ENCODE measurements at places on chromosomes 1 and 21.

DNA sequence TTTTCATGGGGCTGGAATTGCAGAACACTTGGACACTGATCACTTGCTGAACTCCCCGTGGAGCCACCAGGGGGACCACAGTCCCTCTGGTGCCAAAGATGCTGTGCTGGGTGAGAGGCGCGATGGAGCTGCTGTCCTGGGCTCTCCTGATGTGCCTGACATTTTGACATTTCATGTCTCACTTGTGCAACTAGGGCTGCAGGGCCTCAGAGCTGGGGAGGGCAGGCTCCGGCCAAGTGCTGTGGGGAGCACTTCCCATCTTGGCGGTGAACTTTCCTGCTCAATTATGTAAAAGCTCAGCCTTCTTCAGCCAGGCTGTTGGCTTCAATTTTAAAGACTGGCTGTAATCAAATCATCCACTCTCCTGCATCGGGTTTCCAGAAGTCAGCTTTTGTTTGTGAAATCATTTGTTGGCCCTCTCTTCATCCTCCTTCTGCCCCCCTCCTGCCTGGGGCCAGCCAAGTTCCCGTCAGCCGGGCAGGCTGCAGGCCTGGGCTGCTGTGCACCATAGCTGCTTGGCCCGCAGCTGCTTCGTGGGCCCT, 36.8 kb downstream of the KCNAB2 start:
- DNase-seq = no peak

- DNase-seq = no peak
Measured at GRCh38 chr1:92853299-92853698, 21.5 kb downstream of the RPL5 start.

DNA sequence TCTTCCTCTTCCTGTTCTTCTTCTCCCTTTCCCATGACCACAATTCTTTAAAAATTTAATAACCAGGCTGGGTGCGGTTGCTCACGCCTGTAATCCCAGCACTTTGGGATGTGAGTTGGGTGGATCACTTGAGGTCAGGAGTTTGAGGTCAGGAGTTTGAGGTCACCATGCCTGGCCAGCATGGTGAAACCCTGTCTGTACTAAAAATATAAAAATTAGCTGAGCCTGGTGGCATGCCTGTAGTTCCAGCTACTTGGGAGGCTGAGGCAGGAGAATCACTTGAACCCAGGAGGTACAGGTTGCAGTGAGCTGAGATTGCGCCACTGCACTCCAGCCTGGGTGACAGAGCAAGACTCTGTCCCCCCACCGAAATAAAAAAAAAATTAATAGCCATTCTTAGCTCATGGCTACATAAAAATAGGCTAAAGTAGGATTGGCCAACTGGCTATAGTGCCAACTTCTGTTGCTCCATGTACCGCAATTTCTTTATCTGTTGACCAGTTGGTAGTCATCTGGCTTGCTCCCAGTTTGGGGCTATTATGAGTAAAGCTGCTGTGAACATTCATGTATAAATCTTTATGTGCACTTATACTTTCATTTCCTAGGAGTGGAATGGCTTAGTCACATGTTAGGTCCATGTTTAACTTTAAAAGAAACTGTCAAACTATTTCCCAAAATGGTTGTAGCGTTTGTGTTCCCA, 136.3 kb downstream of the PEX14 start:
- no peak for DNase-seq

GRCh38 chr21:19608101-19608621, 1204.6 kb upstream of the TMPRSS15 start:
- DNase-seq = no peak

DNA sequence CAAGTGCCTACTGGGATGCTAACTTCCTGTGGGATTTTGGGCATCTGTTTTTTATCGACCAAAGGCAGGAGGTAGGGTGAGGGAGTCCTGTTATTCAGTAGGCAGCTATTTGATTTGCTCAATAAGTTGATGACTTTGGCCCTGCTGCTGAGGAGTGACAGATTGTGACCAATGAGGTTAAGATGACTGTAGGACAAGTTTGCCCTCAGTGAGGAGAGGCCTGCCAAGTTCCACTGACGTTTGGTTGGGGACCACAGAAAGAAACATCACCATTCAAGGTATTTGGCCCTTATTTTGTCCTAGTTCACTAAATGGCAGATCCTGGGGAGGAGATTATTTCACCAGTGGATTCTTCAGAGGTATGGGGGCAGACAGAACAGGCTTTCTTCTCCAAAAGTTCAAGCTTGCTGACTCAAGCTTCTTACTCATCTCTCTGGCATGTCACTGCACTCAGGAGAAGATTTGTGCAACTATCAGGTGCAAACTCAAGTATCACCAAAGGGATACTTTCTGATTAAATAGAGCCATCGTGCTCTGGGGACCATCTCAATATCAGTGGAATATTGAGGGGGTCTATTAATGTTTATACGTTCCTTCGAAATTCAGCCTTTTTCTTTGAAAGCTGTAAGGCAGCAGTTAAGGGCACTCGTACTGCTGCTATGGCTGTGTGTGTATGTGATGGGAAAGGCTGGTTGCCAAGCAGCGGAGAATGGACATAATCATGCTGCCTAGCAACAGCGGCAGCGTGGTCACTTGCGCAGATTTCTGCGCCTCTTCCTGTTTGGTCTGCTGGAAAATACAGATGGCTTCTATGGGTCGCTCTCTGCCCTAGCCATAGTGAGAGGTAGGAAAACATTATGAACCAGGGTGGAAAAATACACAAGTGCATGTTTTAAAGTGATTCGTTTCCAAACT, 78.7 kb downstream of the PBX1 start:
- DNase-seq = no peak

DNA sequence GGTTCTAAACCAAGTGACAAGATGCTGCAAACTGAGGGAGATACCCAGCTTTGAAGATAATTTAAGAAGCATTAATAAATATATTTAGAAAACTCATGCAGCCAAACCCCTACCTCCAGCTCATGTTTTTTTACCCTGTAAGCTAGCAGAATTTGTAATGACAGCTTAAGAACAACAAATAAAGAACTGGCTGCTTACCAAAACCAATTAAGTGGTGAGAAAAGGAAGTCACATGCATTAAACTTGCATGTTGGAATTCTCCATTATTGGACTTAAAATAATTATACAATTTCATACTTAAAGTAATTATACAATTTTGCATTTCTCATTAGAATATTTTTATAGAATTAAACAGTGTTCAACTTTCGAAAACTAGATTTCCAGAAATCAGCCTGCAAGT, 75.6 kb upstream of the CNIH3 start:
- DNase-seq = no peak

DNA sequence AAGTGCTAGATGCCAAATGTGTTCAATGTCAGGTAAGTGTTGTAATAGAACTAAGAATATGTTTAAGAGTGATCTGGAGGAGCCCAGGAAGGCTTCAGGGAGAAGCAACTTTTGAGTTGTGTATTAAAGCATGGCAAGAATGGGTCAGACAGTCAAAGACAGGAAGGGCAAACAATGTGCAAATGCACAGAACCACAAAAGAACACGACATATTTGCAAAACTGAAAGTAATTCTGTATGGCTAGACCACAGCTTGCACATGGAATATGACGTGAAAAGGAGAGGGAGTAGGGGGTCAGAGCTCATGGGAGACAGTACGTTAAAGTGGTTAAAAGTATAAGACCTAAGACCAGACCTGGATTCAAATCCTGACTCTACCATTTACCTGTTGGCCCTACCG, 7.1 kb upstream of the SORT1 start:
- DNase-seq = no peak

- DNase-seq = no peak
Measured at GRCh38 chr1:181175356-181175910, 86.9 kb downstream of the IER5 start.

- peak; percentile 49 for DNase-seq
Measured at GRCh38 chr1:19800076-19800804, 524 bp upstream of the TMCO4 start.

GRCh38 chr1:186519982-186520381, 59.1 kb upstream of the PDC start:
- no peak for DNase-seq

- no peak for DNase-seq
Measured at GRCh38 chr1:53725238-53725689, 13.7 kb downstream of the GLIS1 start.

DNA sequence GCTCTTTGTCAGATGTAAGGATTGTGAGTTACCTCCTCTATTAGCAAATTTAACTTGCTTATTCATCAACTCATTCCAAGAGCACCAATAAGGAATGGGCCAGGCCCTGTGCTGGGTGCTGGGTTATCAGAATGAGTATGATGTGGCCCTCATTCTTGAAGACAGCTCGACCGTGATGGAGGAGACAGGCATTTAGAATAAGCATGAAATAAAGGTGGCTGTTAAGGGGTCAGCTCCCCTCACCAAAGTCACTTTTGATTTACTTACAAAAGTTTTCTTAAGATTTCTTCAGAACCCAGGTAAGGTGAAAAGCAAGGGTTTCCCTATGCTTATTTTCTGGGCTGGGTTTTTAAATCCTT, 15.3 kb upstream of the PADI1 start:
- no peak for DNase-seq

DNA sequence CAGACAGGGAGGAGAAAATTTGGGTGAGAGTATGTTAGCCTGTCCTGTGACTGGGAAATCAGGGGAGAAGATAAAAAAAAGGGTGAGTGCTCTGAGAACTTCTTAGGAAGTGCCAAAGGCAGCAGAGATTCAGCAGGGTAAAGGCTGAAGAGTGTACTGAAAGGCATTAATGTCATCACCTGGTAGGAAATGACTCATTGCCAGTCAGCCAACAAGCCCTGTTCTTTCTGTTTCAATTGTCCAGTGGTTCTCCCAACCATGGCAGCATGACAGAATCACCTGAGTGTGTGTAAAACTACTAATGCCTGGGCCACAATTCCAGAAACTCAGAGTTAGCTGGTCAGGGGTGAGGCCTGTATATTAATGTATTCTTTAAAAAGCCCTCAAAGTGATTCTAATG, 83.5 kb downstream of the INTS7 start:
- no peak for DNase-seq

DNA sequence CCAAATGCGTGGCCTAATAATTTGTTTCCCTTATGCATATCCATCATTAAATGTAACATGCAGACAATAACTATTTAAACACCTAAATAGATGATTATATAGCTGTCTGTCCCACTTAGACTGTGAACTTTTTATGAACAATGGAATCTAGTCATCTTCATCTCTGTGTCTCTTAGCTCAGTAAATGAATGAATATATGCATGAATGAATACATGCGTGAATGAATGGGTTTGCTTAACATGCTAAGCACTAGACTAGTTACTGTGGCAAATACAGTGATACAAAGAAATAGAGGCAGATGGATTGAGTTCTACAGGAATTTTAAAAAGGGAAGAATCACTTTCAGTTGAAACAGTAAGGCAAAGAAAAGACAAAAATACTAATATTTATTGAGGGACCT, 232.0 kb downstream of the FGGY start:
- DNase-seq = no peak

GRCh38 chr1:229848752-229849677, 218.0 kb upstream of the GALNT2 start:
- DNase-seq = no peak

GRCh38 chr21:34020005-34020847, 53.2 kb upstream of the MRPS6 start:
- DNase-seq = no peak

DNA sequence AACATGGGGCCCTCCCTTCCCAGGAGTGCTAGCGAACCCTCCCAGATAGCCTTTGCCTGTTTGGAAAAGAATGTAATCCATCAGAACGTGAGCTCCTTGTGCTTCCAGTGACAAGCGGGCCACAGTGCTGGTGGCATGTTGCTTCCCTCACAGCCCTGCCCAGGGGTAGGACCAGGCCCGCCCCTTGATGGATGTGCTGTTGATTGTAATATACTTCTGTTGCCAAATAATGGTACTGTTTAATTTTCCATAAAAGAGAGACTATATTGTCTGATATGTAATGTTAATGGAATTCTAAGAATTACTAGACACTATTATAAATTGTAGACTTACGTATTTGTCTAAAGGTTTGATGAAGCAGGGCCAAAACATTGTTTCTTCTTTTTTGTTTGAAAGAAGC, 16.4 kb downstream of the ATP5PO start:
- DNase-seq = no peak

- no peak for DNase-seq
Measured at GRCh38 chr1:90341516-90341915, 346.6 kb downstream of the ZNF326 start.

- no peak for DNase-seq
Measured at GRCh38 chr1:221886743-221887414, 145.0 kb upstream of the DUSP10 start.

GRCh38 chr1:5273280-5274003, 619.0 kb downstream of the AJAP1 start:
- no peak for DNase-seq

DNA sequence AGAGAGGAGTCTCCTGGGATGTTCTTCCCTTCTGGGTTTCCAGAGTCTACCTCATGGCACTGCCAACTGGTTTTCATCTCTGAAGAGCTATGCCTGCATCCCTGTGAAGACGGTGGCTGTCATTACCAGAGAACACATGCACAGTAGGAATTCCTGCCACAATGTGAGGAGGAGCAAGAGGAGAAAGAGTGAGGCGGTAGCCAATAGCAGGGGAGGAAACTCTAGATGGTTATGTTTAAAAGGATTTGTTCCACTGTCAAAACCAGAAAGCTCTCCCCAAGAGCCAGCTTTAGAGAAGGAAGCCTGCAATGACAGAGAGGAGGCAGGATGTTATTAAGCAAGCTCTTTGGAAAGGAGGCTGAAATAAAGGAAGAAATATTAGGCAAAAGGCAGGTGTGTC, 12.3 kb downstream of the LMX1A start:
- no peak for DNase-seq

DNA sequence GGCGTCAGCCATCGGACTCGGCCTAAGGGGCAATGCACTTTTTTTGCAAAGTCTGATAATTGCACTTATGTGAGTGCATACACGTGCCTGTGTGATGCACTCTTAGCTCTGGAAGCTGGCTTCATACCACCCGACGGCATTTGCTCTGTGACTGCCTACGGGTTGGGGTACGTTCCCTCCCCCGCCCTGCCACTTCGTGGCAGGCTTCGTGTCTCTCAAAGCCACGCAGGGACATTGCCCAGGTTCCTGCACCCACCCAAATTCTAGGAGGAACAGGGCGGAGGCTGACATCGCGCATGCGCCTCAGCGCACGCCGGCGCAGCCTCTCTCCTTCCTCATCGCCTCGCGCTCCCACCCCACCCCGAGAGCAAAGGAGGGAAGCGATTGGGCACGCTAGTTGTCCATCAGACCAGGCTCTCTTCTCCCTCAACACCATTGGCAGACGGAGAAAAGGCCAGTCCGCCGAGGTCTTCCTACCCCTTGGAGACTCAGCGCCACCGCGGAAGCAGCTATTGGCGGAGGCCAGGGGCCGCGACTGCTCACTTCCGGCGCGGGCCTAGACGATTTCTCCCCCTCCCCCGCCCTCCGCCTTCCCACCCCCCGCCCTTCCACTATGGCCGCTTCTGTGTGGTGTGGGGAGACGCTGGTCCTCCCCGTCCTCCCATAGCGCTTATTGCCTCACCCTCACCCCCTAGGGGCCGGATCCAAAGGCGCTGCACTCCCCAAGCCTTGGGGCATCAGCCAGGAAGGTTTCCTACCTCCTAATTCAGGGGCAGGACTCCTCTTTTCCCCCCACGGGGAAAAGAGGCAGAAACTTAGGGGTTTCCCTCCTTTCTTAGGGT, at the start of gene INTS3:
Gene INTS3 (plus strand): TSS at position 588 of the 842 bp plus-strand sequence. CDS start 585 bp downstream, outside the sequence.
- DNase-seq = peak; percentile 100

- DNase-seq = no peak
Measured at GRCh38 chr21:35699361-35699760, 361.0 kb downstream of the SETD4 start.

- DNase-seq = no peak
Measured at GRCh38 chr1:2376261-2376741, 15.1 kb downstream of the MORN1 start.
